Spinal cord (tissue), 10 donors: ENCODE measurements at places on chromosomes 1 and 21. TPM values are rescaled to one million over a fixed set of nuclear protein-coding genes. Genes with fewer than 3 reads are reported as not detected.

DNA sequence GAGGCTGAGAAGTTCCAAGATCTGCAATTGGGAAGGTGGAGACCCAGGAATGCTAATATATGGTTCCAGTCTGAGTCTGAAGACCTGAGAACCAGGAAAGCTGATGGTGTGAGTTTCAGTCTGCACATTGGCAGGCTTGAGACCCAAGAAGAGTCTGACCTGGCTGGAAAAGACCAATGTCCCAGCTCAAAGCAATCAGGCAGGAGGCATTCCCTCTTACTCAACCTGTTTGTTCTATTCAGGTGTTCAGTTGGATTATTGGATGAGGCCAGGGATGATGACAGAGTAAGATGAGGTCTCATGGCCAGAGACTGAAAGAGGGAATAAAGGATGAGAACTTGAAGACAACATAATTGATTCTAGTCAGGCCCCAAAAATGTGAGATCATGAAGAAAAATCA, 50.1 kb downstream of the SPATA46 start:
- no peak overlapping the region for H3K27ac ChIP-seq
- peaks cover 3% of the 10 kb centered on the region for H3K4me1 ChIP-seq
- no peaks in the 10 kb centered on the region for H3K36me3 ChIP-seq
- no peaks in the 10 kb centered on the region for H3K27me3 ChIP-seq

DNA sequence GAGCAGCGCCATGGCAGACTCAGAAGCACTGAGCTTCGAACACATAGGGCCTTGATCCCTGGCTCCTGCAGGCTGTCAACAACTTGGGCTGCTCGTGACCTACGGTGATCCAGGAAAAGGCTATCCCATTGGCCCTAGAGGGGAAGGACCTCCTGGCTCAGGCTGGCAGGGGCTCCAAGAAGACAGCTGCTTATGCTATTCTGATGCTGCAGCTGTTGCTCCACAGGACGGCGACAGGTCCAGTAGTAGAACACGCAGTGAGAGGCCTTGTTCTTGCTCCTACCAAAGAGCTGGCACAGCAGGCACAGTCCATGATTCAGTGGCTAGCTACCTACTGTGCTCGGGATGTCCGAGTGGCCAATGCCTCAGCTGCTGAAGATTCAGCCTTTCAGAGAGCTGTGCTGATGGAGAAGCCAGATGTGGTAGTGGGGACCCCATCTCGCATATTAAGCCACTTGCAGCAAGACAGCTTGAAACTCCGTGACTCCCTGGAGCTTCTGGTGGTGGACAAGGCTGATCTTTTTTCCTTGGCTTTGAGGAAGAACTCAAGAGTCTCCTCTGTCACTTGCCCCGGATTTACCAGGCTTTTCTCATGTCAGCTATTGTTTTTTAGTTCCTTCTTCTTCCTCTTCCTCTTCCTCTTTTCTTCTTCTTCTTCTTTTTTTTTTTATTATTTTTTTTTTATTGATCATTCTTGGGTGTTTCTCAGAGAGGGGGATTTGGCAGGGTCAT, 18.9 kb downstream of the ITLN2 start:
- H3K4me3 ChIP-seq: no peak overlapping the region
- DNase-seq: no peak
- no peaks in the 10 kb centered on the region for H3K27me3 ChIP-seq
- H3K4me1 ChIP-seq: no peaks in the 10 kb centered on the region
- H3K27ac ChIP-seq: no peak overlapping the region
- H3K36me3 ChIP-seq: no peaks in the 10 kb centered on the region

GRCh38 chr1:94819945-94820746, at the start of gene SLC44A3:
SLC44A3 (plus strand) TSS chr1:94820357; CDS start chr1:94820452, 95 bp downstream.
- H3K4me3 ChIP-seq: peak within 1 kb of the TSS; percentile 73
- H3K27me3 ChIP-seq: peaks cover 7% of the 10 kb centered on the region
- DNase-seq: no peak

DNA sequence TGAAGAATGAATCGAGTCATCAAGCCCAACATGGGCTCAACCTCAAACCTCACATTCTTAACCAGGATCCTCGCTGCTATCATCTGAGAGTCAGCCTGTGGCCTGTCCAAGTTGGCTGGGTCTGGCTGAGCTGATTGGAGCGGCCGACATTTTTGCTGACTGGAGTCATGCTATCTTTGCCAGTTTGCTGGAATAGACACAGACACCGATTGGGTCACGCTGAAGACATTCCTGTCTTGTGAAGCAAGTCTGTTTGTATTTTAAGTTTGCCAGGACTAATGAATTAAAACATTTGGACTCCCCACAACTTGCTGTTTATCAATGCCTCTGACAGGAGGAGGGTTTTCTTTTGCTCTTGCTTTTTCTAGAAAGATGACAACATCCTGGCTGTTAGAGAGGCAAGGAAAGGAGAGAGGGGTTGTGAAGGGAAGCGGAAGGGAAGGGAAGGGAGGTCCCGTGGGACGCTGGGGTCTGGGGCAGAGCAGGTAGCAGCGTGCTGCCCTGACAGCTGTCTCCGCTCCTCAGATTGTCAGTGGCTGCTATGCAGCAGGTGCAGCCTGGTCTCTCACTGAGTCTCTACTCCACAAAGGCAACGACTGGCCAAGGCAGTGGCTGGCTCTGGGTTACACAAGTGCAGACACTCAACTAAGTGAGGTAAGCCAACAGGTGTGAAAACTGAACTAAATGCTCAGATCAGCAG, at the start of gene MAP3K7CL:
MAP3K7CL (plus strand) TSS at position 375 of the 700 bp plus-strand sequence. CDS start 2,701 bp downstream, outside the sequence.
- H3K27me3 ChIP-seq: no peaks in the 10 kb centered on the region
- no peaks in the 10 kb centered on the region for H3K36me3 ChIP-seq
- no peaks in the 10 kb centered on the region for H3K4me1 ChIP-seq
- H3K4me3 ChIP-seq: no peak within 1 kb of the TSS
- no peak within 1 kb of the TSS for H3K27ac ChIP-seq

The CYYR1 gene
- 15.5 TPM for total RNA-seq

The LRRC71 gene
- total RNA-seq: 0.30 TPM

The AMY1B gene
- not detected for total RNA-seq

The CATSPERE gene
- total RNA-seq: 3.1 TPM
